Vein endothelial cell (primary cell): ENCODE measurements at places on chromosomes 3 and 15. TPM values are rescaled to one million over a fixed set of nuclear protein-coding genes. Genes with fewer than 3 reads are reported as not detected.

Gene TRIM59
- 19.9 and 26.4 TPM in 2 replicates for total RNA-seq

Gene GOLGA6L7
- total RNA-seq, result not detected in 2 replicates

Gene SIDT1
- total RNA-seq, result 0.10 and 0.33 TPM in 2 replicates

Gene PLA2G4E
- total RNA-seq, result not detected in 2 replicates
